ENCODE measurements at places on chromosomes 13 and 19.

DNA sequence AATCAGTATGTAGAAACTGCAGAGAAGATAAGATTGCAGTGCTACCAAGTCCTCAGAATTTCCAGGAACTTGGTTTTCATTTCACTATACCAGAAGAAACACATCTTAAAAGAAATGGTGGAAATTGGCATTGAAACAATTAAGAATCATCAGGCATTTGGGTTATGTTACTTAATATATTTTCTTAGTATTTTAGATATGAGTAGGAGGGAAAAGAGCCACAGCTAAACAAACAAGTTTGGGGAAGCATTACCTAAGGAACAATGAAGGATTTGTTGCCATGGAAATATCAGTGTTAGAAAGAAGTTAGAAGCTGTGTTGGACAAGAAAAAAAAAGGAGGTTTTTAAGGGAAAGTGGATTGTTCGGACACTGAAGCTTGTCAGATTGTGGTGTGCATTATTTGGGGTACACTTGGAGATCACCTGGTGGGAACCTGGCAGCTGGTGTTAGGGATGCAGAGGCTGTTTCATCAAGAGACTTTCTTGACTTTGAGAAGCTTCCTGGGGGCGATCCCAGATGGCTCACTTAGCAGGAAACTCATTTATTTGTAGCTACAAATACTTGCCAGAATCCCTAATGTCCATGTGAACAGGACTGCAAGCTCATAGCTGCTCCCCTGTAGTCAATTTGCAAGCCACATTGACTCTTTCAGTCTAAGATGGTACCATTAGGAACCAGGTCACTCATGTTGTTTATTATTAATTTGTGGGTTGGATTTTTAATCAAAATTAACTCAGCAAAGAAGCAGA is 246.7 kb downstream of the RFC3 start:
- DNase-seq: no peak

DNA sequence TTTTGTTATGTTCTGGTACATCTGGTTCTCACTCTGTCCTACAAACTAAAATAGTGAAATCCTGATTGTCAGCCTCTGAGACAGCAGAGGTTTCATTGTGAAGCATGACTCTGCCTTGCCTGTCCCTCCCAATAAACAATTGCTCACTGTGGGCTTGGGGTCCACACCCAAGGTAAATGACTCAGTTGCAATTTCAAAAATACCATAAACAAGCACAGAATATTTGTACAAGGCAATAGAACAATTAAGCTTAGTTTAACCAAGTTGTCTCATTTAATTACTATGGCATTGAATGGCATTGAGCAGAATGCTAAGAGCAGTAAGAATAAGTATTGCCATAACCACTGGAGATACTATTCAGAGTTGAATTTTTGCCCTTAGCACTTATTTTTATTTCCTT is 353.6 kb downstream of the SPRY2 start:
- DNase-seq: no peak

GRCh38 chr19:7515645-7516151 is at the start of gene ZNF358:
ZNF358 (plus strand) TSS chr19:7516103; CDS start chr19:7519243, 3,140 bp downstream.
- DNase-seq: no peak

- DNase-seq: no peak
Observed at GRCh38 chr13:92265408-92265807, 867.0 kb downstream of the GPC5 start.

- DNase-seq: no peak
Observed at GRCh38 chr13:41516760-41517159, 59.4 kb downstream of the RGCC start.

- no peak for DNase-seq
Observed at GRCh38 chr19:12199757-12200419, 37.0 kb downstream of the ZNF136 start.
